ENCODE measurements at places on chromosomes 1 and 21. TPM values are rescaled to one million over a fixed set of nuclear protein-coding genes. Genes with fewer than 3 reads are reported as not detected.

GRCh38 chr1:227315629-227316346, 2.5 kb downstream of the CDC42BPA start:
- no peak for DNase-seq
- H3K4me1 ChIP-seq = no peaks in the 10 kb centered on the region
- peak overlapping the region; percentile 72 for H3K4me3 ChIP-seq
- no peaks in the 10 kb centered on the region for H3K27me3 ChIP-seq
- H3K27ac ChIP-seq = no peak overlapping the region

DNA sequence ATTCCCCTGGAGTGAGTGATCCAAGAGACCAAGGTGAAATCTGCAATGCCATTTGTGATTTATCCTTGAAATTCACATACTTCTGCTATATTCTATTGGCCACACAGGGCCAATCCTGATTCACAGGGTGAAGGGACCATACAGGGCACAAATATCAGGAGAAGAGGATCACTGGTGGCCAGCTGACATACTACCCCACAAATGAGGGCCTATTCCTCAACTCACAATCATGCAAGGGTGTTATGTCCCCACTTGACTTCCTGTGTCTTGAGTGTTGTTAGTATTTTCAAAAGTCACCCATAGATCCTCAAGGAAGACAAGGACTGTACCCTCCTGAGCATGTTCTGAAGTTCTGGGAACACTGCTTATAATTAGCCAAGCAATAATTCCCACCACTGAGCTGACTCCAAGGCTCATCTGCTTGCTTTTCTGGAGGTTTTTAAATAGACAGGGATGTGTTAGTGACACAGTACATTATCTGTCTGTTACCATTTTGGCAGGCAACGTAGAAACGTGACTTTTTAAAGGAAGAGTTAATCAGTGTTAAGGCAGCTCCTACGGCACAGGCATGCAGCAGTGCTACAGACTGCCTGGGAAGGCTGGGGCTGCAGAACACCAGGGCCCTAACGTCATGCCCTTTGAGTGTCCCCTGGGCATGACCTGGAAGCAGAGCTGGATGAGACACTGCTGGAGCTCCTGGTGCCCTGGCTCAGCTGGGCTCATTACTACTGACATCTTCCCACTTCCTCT, 137.4 kb downstream of the FAM78B start:
- no peak for DNase-seq
- no peaks in the 10 kb centered on the region for H3K4me1 ChIP-seq
- H3K36me3 ChIP-seq = no peaks in the 10 kb centered on the region
- H3K4me3 ChIP-seq = no peak overlapping the region
- no peak overlapping the region for H3K27ac ChIP-seq

Gene HMGCL
- total RNA-seq = 42.4 TPM

- H3K27ac ChIP-seq = no peak overlapping the region
- H3K4me1 ChIP-seq = no peaks in the 10 kb centered on the region
- H3K4me3 ChIP-seq = no peak overlapping the region
- H3K27me3 ChIP-seq = no peaks in the 10 kb centered on the region
These were observed 422.1 kb downstream of the LRRIQ3 start for GRCh38 chr1:73775896-73776295.

Gene LAPTM5
- 70.1 TPM for total RNA-seq

GRCh38 chr1:2504949-2505272, 21.5 kb downstream of the PANK4 start:
- DNase-seq = no peak
- H3K4me3 ChIP-seq = no peak overlapping the region
- H3K4me1 ChIP-seq = no peaks in the 10 kb centered on the region
- H3K27me3 ChIP-seq = no peaks in the 10 kb centered on the region
- no peaks in the 10 kb centered on the region for H3K36me3 ChIP-seq

- no peak for DNase-seq
- H3K4me1 ChIP-seq = no peaks in the 10 kb centered on the region
- H3K27ac ChIP-seq = no peak overlapping the region
- no peaks in the 10 kb centered on the region for H3K27me3 ChIP-seq
- no peaks in the 10 kb centered on the region for H3K36me3 ChIP-seq
- no peak overlapping the region for H3K4me3 ChIP-seq
These were observed 5.9 kb downstream of the AKT3 start for GRCh38 chr1:243844186-243844585.

DNA sequence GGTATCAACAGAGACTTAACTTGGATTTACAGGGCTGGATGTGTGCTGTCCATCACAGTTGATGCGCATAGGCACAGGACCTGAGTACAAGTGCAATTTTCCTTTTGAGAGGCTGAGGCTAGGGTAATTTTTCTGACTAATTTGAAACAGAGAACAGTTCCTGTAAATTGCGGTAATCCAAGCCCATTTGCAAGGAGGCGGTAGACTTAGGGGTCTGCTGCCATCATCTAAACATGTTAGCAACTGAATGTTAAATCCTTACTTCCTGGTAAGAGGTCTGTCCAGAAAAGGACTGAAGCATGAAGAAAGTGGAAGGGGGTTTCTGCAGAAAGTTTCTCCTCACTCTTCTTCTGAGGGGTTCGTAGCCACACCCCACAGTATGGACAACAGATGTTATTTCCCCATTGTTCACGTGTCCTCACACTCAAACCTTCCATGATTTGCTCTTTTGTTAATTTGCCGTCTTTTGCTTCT, 23.7 kb upstream of the C1orf198 start:
- no peaks in the 10 kb centered on the region for H3K27me3 ChIP-seq
- no peak overlapping the region for H3K27ac ChIP-seq
- DNase-seq = no peak
- no peaks in the 10 kb centered on the region for H3K4me1 ChIP-seq

DNA sequence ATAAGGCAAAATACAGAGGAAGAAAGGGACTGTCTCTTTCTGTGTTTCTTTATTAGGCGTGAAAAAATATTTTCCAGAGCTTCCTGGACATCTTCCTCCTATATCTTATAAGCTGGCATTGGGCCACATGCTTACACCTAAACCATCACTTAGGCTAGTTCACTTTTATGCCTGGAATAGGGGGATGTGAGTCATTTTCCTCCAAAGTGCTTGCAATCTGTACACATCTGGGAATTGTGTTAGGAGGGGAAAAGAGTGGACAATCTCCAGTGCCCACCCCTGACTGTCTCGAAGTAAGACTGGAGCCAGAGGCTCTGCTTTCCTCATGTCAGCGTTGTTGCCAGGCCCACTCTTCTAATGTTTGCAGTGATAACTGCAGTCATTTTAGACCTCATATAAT, 29.9 kb downstream of the GIPC2 start:
- H3K27me3 ChIP-seq = no peaks in the 10 kb centered on the region
- no peaks in the 10 kb centered on the region for H3K4me1 ChIP-seq
- H3K27ac ChIP-seq = peak overlapping the region; percentile 46

Gene TNFRSF18
- 1.9 TPM for total RNA-seq
